ENCODE measurements at places on chromosomes 2 and 18. TPM values are rescaled to one million over a fixed set of nuclear protein-coding genes. Genes with fewer than 3 reads are reported as not detected.

DNA sequence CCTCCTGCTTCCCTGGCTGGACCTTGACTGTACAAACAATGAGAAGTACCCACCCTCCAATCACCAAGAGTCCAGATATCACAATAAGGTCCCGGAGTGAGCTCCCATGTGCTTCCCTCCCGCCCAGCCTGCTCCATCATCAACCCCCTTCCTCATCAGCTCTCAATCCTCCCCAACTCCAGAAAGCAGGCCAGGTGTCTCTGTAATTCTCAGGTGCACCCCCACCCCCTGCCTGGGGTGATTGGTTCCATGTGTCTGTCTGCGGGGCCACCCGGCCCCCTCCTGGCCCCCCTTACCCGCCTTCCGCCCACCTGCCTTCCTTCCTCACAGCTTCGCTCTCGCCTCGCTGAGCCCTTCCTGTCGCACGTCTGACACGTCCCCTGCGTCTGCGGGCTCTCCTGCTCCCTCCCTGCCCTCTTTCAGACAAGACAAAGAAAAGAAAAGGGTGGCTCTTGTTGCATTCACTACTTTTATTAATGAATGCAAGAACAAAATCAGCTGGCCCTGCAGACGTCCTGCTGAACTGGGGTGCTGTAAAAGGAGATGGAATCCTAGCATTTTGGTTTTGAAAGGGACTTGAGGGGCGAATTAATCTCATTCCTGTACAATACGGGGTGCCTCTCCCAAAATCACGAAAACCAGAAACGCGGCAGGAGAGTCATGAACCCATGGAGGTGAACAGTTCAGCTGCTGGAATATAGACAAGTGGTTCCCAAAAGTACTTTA, 26.5 kb upstream of the IGFBP2 start:
- H3K4me3 ChIP-seq = no peak overlapping the region
- no peaks in the 10 kb centered on the region for H3K27me3 ChIP-seq
- H3K36me3 ChIP-seq = no peaks in the 10 kb centered on the region
- H3K27ac ChIP-seq = no peak overlapping the region

DNA sequence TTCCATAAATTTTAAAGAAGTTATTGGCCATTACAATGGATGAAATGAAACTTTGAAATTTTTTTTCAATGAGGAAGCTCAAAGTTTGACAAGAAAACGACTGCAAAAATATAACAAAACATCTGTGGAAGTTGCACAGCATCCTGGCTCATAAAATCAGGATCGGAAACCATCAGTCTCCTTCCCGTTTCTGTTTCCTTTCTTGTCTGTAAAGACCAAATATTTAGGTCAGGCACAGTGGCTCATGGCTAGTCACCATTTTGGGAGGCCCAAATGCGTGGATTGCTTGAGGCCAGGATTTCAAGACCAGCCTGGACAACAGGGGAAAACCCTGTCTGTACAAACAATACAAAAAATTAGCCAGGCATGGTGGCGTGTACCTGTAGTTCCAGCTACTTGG, 27.6 kb upstream of the SSB start:
- DNase-seq = no peak
- H3K27me3 ChIP-seq = no peaks in the 10 kb centered on the region
- no peak overlapping the region for H3K4me3 ChIP-seq
- H3K36me3 ChIP-seq = no peaks in the 10 kb centered on the region
- peaks cover 11% of the 10 kb centered on the region for H3K4me1 ChIP-seq

DNA sequence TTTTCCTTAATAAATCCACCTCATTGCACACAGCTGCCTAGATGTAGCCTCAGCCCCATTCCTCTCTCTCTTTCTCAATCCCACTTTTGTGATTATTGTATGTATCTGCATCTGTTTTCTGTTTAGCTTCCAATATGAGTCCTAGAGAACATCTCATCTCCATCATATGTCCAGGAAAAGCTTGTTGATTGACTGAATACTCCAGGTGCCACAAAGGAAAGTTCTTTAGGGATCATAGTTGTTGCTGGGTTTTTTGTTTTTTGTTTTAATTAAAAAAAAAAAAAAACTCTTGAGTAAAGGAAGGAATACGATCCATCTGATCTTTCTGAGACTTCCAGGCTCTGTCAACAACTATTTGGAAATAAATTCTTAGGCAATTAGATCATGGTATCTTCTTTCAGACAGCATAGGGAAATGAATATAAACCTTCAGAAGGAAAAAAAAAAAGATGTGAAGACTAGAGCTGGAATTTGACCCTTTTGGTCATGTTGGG, 42.5 kb downstream of the KIAA2012 start:
- H3K4me3 ChIP-seq = no peak overlapping the region
- no peak for DNase-seq
- H3K27ac ChIP-seq = no peak overlapping the region
- H3K27me3 ChIP-seq = no peaks in the 10 kb centered on the region

- no peak overlapping the region for H3K4me3 ChIP-seq
- DNase-seq = no peak
- H3K4me1 ChIP-seq = no peaks in the 10 kb centered on the region
- no peaks in the 10 kb centered on the region for H3K27me3 ChIP-seq
Measured at GRCh38 chr2:60633615-60634014, 80.2 kb upstream of the BCL11A start.

C2orf66 gene
- not detected for total RNA-seq

- H3K4me3 ChIP-seq = no peak overlapping the region
- no peaks in the 10 kb centered on the region for H3K36me3 ChIP-seq
- H3K4me1 ChIP-seq = peaks cover 13% of the 10 kb centered on the region
- H3K27ac ChIP-seq = no peak overlapping the region
- no peaks in the 10 kb centered on the region for H3K27me3 ChIP-seq
Measured at GRCh38 chr2:231361701-231362554, 33.6 kb upstream of the B3GNT7 start.

GRCh38 chr2:168466834-168467565, 10.9 kb downstream of the CERS6 start:
- no peak overlapping the region for H3K4me3 ChIP-seq
- no peak for DNase-seq
- H3K27ac ChIP-seq = no peak overlapping the region

- no peak overlapping the region for H3K27ac ChIP-seq
- no peak overlapping the region for H3K4me3 ChIP-seq
- H3K4me1 ChIP-seq = no peaks in the 10 kb centered on the region
- no peak for DNase-seq
Measured at GRCh38 chr18:55506074-55506473, 81.9 kb downstream of the TCF4 start.

MCEE gene
- 7.5 TPM for total RNA-seq

DNA sequence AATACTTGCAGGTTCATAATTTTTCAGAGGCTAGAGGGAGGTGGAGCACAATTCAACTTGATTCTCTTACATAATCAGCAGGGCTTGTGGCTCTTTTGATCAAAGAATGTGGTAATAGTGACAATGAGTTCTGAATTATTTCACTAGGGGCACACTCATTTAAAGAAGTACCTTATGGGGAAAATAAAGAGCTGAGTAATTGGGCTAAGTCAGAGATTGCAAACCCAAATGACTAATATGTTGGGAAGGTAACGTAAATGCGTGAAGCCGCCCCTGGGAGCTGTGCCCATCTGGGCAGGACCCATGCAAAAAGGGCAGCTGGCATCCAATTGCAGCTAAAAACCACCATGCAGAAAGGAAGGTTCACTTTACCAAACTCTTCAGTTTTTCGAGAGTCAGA, 35.3 kb downstream of the NCKAP5 start:
- DNase-seq = no peak
- H3K27ac ChIP-seq = no peak overlapping the region
- H3K4me3 ChIP-seq = no peak overlapping the region
- no peaks in the 10 kb centered on the region for H3K4me1 ChIP-seq
- no peaks in the 10 kb centered on the region for H3K27me3 ChIP-seq

- no peaks in the 10 kb centered on the region for H3K36me3 ChIP-seq
- DNase-seq = no peak
- peaks cover 38% of the 10 kb centered on the region for H3K4me1 ChIP-seq
- no peak overlapping the region for H3K27ac ChIP-seq
- H3K4me3 ChIP-seq = no peak overlapping the region
Measured at GRCh38 chr2:11684894-11685460, 15.0 kb upstream of the NTSR2 start.

ZAP70 gene
- 6.3 TPM for total RNA-seq

DNA sequence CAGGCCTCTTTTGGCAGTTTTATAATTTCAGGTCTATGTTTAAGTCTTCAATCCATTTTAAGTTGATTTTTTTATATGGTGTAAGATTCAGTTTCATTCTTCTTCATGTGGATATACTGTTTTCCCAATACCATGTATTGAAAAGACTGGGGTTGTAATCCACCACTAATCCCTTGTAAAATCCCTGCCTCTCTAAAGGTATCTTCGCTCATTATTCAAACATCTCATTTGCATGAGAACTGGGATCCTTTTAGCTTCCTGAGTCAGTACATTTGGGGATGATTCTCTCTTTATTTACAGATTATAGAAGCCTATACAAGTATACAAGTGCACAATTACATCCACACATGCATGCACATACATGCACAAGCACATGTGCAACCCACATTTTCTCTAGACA, 25.3 kb downstream of the DHRS9 start:
- no peak overlapping the region for H3K4me3 ChIP-seq
- DNase-seq = no peak
- no peak overlapping the region for H3K27ac ChIP-seq
- no peaks in the 10 kb centered on the region for H3K27me3 ChIP-seq
- peaks cover 3% of the 10 kb centered on the region for H3K4me1 ChIP-seq

FAM136A gene
- 12.7 TPM for total RNA-seq

- no peaks in the 10 kb centered on the region for H3K36me3 ChIP-seq
- no peak overlapping the region for H3K27ac ChIP-seq
- H3K4me1 ChIP-seq = no peaks in the 10 kb centered on the region
- no peak for DNase-seq
- H3K27me3 ChIP-seq = no peaks in the 10 kb centered on the region
Measured at GRCh38 chr2:230323385-230324106, 3.4 kb upstream of the SP140L start.

- no peak for DNase-seq
- no peaks in the 10 kb centered on the region for H3K4me1 ChIP-seq
- no peaks in the 10 kb centered on the region for H3K36me3 ChIP-seq
Measured at GRCh38 chr2:68367953-68368653, 3.0 kb downstream of the PLEK start.

DNA sequence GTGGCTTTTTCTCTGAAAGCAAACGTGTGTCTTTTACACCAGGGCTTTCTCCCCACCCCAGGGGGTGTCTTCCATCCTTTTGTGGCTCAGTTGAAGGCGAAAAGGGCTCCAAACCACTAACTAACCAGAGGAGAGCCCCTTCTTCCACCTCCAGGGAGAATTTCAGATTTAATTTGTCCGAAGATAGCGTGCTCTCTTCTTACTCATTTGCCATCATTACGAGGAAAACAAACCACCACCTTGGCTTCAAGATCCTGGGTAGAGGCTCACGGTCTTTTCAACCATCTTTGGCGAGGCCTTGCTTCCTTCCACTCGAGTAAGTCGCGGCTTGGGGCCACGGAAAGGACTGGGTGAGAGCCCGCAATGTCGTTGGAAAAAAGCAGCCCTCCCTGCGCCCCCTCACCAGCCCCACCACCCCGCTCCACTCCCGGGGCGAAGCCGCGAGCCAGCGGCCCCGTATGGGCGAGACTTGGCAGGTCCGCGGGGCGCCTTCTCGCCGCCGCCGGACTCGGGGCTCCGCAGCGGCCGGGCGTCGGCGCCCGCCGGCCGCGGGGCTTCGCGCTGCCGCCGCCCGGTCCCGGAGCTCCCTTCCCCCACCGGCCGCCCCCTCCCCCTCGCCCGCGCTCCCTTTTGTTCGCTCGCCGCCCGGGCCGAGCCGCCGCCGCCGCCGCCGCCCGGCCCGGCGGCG, 1.7 kb upstream of the ZNF532 start:
- no peaks in the 10 kb centered on the region for H3K36me3 ChIP-seq
- peaks cover 62% of the 10 kb centered on the region for H3K4me1 ChIP-seq
- no peaks in the 10 kb centered on the region for H3K27me3 ChIP-seq
- H3K4me3 ChIP-seq = peak overlapping the region; percentile 61

DNA sequence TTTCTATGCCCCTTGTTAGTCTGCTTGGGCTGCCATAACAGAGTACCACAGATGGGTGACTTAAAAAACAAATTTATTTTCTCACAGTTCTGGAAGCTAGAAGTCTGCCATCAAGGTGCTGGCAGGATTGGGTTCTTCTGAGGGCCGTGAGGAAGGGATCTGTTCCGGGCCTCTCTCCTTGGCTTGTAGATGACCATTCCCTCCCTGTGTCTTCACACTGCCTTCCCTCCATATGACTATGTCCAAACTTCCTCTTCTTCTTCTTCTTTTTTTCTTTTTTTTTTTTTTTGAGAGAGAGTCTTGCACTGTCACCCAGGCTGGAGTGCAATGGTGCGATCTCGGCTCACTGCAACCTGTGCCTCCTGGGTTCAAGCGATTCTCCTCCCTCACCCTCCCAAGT, 13.1 kb upstream of the CCNYL1 start:
- no peaks in the 10 kb centered on the region for H3K27me3 ChIP-seq
- no peak for DNase-seq
- no peak overlapping the region for H3K27ac ChIP-seq
- no peaks in the 10 kb centered on the region for H3K4me1 ChIP-seq
- H3K36me3 ChIP-seq = no peaks in the 10 kb centered on the region

IL18R1 gene
- 3.9 TPM for total RNA-seq

IRS1 gene
- 9.4 TPM for total RNA-seq

DNA sequence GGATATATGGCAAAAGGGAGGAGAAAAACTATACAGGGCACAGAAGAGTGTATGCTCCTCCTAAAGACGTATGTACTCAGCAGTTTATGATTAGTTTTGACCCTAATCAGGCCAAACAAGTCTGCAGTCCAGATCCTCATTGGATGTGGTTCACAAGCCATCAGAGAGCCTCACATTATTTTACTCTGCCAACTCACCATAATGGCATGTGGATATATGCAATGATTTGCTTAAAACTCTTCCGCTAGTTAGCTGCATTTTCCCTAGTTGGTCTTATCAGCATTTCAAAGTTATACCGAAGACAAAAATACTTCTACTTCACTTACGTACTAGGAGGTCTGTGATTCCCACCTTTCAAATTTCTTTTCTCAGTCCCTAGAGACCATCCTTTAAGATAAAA, 198.4 kb downstream of the CMPK2 start:
- H3K4me1 ChIP-seq = no peaks in the 10 kb centered on the region
- no peak overlapping the region for H3K4me3 ChIP-seq
- no peaks in the 10 kb centered on the region for H3K36me3 ChIP-seq
- DNase-seq = no peak
- H3K27ac ChIP-seq = no peak overlapping the region

PER2 gene
- total RNA-seq = 18.6 TPM

ATP8B1 gene
- total RNA-seq = 10.2 TPM
